Testis (tissue), 5 donors: ENCODE measurements at places on chromosomes 12 and 14. TPM values are rescaled to one million over a fixed set of nuclear protein-coding genes. Genes with fewer than 3 reads are reported as not detected.

Gene GLIPR1L1
- 1.9 TPM for total RNA-seq

Gene DPPA3
- total RNA-seq = not detected

Gene TAS2R10
- total RNA-seq = 0.39 TPM

Gene DCP1B
- total RNA-seq = 40.0 TPM

GRCh38 chr14:77175843-77176242 is 5.8 kb upstream of the TMEM63C start:
- no peak overlapping the region for H3K4me3 ChIP-seq
- no peaks in the 10 kb centered on the region for H3K27me3 ChIP-seq
- H3K36me3 ChIP-seq = no peaks in the 10 kb centered on the region
- H3K4me1 ChIP-seq = no peaks in the 10 kb centered on the region
- no peak overlapping the region for H3K27ac ChIP-seq
- no peak for DNase-seq

- H3K4me3 ChIP-seq = peak overlapping the region; percentile 85
- H3K27ac ChIP-seq = peak overlapping the region; percentile 96
- H3K27me3 ChIP-seq = no peaks in the 10 kb centered on the region
- peaks cover 25% of the 10 kb centered on the region for H3K4me1 ChIP-seq
Measured at GRCh38 chr14:55129428-55130195, 560 bp downstream of the LGALS3 start.

DNA sequence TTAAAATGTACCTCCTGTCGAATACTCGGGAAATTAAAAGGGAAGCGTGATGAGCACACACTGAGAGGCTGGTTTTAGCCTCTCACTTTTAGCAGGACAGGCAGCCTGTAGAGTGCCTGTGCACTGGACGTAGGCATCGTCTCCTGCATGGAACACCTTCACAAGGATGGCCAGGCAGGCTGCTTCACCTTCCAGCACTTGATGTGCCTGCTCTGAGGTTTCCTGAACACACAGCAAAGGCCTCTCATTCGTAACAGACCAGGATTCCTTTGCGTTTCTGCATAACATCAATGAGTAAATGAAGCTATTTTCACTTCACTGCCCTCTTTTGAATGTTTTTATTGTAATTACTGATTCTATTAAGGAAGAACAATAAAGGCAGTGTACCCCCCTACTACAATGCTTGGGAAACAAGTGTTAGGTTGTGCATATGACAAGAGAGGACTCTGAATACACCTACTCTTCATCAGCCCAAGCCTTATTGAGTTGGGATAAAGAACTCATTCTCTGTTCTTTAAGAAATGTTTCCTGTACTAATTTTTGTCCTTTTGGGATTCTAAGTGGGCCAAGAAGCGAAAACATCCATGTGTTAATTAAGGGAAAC is 1077.6 kb upstream of the FOXG1 start:
- DNase-seq = no peak
- no peaks in the 10 kb centered on the region for H3K4me1 ChIP-seq
- H3K27ac ChIP-seq = no peak overlapping the region
- no peak overlapping the region for H3K4me3 ChIP-seq

GRCh38 chr14:50875359-50876070 is 3.7 kb downstream of the ABHD12B start:
- H3K4me1 ChIP-seq = peaks cover 3% of the 10 kb centered on the region
- no peaks in the 10 kb centered on the region for H3K36me3 ChIP-seq
- DNase-seq = no peak

DNA sequence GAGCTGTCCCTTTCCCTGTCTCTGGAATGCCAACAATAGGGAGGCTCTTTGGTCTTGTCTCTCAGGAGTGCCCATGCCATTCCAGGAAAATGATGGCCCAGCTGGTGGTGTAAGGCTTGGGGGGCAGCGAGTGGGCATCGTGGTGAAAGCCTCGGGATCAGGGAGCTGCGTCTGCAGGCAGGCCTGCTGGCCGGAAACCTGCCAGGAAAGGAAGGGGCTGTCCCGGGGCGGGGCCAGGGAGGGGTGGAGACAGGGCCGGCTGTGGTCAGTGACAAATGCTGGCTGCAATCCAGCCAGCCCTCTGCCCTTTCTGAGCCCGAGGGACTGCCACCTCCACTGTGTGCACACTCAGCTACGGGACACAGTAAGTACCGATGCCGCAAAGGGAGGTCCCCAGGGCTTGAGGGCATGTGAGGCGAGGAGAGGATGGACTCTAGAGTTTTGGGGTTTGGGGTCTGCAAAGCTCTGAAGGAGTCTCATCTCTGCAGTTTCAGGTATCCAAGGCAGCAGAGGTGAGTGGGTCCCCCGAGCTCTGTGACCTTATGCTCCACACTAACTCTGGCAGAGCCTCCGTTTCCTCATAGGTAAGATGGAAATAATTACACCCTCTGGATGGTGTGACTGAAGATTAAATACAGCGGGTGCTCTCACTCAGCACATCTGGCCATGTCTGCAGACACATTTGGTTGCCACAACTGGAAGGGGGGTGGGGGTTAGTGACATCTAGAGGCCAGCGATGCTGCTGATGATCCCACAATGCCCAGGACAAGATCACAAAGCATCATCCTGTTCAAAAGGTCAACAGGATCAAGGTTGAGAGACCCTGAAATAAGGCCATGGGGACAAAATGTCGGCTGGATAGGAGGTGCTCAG is at the start of gene SERPINA5:
TSS of gene SERPINA5 (plus strand) at position 300 of the 873 bp plus-strand sequence. CDS start 5,937 bp downstream, outside the sequence.
- H3K27ac ChIP-seq = peak within 1 kb of the TSS; percentile 82
- H3K36me3 ChIP-seq = no peaks in the 10 kb centered on the region
- H3K4me3 ChIP-seq = peak within 1 kb of the TSS; percentile 55
- H3K4me1 ChIP-seq = peaks cover 46% of the 10 kb centered on the region
- H3K27me3 ChIP-seq = no peaks in the 10 kb centered on the region
- peak; percentile 93 for DNase-seq

DNA sequence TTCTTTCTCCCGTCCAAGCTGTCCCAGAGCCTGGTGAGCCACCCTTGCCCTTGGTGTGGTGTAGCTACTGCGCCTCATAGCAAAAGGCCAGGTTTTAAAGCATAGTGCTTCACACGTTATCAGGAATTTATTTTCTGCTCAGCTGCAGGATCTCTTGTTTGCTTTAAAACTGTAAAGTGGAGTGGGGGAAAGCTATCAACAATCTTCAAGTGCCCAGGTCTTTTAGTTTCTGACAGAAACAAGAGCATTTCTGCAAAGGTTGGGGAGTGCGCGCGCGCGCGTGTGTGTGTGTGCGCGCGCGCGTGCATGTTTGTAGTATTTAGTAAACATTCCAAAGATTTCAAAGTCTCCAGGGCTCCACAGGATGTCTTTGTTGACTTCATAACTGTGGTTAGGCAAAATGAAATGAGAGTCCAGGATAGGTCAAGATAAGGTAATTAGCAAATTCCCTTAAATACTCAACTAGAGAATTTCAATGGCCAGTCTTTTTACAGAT is 45.5 kb downstream of the EML1 start:
- no peaks in the 10 kb centered on the region for H3K4me1 ChIP-seq
- DNase-seq = no peak
- no peak overlapping the region for H3K4me3 ChIP-seq
- H3K27me3 ChIP-seq = no peaks in the 10 kb centered on the region
- H3K27ac ChIP-seq = no peak overlapping the region
